ENCODE measurements at places on chromosomes 6 and 20.

GRCh38 chr20:48740292-48740649 is 87.5 kb downstream of the PREX1 start:
- no peak for DNase-seq

DNA sequence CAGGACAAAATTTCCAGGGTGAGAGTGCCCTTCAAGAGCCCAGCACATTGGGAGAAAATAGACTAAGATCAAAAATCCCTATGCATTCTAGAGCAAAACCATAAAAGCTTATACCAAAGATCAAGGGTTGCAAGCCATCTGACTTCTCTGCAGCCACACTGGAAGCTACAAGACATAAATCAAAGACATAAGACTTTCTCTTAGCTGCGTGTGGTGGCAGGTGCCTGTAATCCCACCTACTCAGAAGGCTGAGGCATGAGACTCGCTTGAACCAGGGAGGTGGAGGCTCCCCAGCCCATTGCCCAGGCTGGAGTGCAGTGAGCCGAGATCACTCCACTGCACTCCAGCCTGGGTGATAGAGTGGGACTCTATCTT is 91.9 kb upstream of the NXT1 start:
- no peak for DNase-seq

DNA sequence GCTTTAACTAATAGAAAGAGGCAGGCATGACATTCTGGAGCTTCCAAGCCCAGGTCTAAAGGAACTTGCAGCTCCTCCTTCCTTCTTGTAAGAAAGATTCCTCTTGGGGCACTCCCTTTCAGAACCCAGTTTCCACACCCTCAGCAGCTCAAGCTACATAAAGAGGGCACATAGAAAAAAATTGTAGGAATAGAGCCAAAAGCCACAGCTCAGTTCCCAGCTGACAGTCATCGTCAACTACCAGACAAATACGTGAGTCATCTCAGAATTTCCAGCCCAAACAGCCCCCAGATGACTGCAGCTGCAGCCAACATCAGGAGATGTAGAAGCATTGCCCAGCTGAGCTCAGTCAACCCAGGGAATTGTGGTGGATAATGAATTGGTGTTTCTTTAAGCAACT is 349.8 kb upstream of the ARID1B start:
- DNase-seq, result peak; percentile 8

DNA sequence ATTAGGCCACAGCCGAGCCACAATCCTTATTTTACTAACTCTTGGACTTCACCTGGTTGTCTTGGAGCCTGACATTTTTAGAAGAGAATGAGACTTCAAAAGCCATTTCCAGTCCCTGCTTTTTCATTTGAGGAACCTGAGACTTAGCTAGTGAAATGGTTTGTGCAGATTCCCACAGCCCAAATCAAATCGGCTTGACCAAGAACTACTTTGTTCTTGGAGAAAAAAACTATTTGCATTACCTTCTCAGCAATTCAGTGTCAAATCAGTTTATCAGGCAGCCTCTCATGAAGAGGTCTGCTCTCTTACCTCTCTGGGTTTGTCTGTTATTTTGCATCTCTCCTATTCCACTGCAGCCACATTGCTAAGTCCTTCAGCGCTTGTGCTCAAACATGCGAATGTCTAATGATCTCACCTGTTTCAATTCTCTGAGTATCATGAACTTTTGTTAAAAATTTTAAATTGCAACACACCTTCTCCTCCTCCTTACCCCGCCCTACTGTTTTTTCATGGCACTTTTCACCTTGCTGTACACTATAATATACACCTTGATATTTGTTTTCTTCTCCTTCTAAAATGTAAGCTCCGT is 573 bp upstream of the IFNGR1 start:
- no peak for DNase-seq

DNA sequence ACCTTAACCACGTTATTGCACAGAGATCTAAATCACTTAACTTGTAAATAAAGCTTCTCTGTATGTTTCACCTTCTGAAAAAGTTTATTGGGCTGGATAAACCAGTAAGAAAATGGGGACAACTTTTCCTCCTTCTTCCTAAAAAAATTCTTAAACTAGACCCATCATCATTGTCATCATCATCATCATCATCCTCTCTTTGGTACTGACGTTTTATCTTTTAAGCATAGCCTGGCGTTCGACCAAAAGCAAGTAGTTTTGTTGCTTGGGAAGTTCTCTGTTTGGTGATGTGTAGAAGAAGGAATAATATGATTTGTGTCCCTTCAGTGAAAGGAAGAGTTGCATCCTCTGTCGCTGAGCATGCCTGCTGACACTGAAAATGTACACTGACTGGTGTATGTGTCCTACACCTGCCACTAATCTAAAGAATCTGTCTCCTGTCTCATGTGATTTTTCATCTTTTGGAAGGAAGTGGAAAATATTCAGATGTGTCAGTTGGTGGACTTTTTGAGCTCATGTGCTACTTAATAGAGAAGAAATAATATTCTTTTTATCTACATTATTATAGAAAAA is 2.5 kb downstream of the CLVS2 start:
- no peak for DNase-seq

- DNase-seq, result no peak
Observed at GRCh38 chr6:168007592-168008338, 10.3 kb downstream of the KIF25 start.

GRCh38 chr6:25012657-25013056 is 76.9 kb upstream of the RIPOR2 start:
- no peak for DNase-seq

GRCh38 chr6:3926150-3926482 is 76.9 kb downstream of the FAM50B start:
- no peak for DNase-seq

GRCh38 chr6:90214966-90215365 is 81.7 kb downstream of the BACH2 start:
- no peak for DNase-seq

- DNase-seq, result peak; percentile 24
Observed at GRCh38 chr20:16517946-16518783, 55.1 kb downstream of the KIF16B start.

- DNase-seq, result no peak
Observed at GRCh38 chr6:10532392-10532791, 11.2 kb downstream of the GCNT2 start.

- DNase-seq, result peak; percentile 83
Observed at GRCh38 chr6:37691904-37692806, 5.5 kb downstream of the MDGA1 start.

DNA sequence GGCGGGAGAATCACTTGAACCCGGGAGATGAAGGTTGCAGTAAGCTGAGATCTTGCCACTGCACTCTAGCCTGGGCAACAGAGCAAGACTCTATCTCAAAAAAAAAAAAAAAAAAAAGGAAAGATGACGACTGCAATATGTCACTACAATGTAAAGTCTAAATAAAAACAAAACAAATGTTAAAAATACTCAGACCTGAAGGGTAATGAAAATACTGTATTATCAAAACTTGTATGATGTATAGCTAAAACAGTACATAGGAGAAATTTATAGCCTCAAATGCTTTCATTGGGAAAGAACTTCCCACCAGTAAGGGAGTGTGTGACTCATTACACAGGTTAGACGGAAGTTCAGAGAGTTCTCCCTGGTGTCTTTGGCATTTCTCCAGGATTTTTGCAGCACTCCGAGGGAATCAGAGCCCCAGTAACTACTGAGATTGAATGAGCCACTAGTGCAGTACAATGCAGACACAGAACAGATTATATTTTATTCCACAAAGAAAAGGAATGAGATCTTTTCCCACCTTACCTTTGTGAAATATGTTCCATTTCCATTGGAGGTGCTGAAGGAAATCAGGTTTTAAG is 12.5 kb upstream of the RALGAPB start:
- DNase-seq, result no peak

GRCh38 chr6:132962936-132963868 is 148.8 kb downstream of the RPS12 start:
- DNase-seq, result peak; percentile 74

DNA sequence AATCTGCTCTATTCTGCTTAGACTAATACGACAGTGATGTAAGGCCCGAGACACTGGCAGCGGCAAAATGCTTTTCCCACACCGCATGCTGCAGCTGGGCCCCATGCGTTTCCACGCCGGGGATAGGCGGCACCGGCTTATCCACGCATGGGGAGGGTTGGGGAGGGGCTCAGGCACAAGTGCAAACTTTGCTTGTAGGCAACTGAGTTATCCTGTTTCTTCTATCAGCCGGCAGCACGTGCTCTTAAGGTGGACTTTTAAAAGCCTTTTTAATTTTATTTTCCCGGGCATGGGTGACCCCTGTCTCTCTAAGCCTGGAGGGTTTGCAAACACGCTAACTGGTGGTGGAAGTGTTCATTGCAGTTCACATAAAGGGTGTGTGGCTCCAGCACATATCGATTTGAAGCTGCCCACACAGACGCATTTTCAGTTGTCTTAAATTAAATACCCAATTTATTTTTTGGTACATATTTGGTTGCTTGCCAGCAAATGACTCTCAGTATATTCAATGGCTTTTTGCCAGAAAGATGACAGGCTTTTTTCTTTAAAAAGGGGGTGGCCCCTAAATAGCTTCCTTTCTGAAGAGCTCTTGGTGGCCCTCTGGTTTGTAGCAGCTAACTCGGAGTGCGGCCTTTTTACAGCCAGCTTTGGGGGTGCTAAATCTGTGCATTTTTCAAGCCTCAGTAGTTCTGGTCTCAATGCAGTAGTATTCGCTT is 561.8 kb upstream of the AGPAT4 start:
- DNase-seq, result no peak

- no peak for DNase-seq
Observed at GRCh38 chr6:35357677-35358076, 15.3 kb downstream of the PPARD start.

DNA sequence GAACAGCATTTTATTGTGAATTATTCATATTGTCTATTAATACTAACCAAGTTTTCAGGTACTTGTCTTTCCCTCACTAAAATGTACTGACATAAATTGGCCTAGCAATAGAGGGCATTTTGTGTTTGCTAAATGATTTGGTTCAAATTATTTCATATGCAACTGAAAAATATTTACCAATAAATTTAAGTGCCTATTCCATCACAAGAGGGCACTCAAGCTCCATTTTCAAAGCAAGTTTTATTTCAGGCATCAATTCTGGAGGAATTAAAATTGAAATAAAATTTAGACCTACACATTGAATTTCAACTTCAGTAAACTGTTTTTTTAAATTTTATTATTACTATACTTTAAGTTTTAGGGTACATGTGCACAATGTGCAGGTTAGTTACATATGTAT is 114.3 kb upstream of the SYNCRIP start:
- no peak for DNase-seq

DNA sequence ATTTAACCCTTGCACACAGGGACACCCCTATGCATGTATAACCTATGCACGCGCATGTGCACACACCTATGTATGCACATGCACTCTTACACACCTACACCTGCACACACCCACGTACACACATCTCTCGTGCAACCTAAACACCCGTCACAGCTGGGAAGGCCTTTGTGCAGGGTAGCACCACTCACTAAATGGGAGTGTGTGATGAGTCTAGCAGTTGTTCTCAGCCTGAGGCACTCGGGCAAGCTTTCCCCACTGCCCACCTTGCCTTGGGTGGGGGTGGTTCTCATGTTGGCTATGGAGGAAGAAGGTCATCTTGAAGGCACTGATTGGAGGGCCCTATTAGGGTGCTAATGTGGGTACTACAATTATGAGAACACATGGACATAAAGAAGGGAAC is 85.8 kb downstream of the DLL1 start:
- DNase-seq, result no peak

DNA sequence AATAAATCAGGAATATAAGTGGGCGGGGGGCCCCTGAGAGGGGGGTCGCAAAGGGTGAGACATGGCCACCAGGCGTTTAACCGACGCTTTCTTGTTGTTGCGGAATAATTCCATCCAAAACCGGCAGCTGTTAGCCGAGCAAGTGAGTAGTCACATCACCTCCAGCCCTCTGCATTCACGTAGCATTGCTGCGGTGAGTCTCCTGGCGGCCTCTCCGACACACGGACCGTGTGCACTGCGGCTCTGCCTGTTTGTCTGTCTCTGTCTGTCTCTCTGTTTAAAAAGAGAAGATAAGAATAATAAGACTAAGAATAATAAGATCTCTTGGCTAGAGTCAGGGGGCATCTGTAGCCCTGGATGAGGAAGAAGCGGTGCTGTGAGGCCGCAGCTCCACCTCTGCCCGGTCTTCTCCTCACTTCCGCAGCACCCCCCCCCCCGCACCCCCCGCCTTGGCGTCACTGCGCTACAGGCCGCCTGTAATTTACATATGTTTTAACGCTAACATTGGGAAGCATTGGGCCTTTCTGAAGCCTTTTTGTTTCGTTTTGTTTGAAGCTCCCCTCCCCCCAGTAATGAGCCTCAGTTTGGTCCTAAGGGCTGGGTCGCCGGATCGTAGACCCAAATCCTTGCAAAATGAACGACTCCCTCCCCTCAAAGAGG is 993 bp downstream of the STX16 start:
- peak; percentile 61 for DNase-seq
